ENCODE measurements at places on chromosomes 1 and 21.

GRCh38 chr1:231401478-231401877 lies 20.6 kb downstream of the EGLN1 start:
- DNase-seq = no peak

- no peak for DNase-seq
These were observed 3.3 kb downstream of the MX1 start for GRCh38 chr21:41429305-41429704.

DNA sequence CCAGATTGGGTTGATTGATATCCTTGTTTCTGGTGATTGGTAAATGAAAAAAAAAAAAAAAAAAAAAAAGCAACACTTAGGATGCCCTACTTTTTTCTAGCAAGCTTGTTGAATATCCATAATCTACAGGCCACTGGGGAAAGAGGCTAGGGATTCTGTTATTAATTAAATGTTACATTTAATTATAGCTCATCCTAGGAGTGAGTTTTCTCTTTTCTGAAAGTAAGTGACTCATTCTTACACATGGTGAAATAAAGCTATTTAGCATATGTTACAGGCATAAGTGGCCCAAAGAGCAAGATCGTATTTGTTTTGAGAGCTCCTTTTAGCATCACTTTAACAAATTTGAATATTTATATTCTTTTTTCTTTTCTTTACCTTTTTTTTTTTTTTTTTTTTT lies 94.5 kb downstream of the FNBP1L start:
- no peak for DNase-seq

DNA sequence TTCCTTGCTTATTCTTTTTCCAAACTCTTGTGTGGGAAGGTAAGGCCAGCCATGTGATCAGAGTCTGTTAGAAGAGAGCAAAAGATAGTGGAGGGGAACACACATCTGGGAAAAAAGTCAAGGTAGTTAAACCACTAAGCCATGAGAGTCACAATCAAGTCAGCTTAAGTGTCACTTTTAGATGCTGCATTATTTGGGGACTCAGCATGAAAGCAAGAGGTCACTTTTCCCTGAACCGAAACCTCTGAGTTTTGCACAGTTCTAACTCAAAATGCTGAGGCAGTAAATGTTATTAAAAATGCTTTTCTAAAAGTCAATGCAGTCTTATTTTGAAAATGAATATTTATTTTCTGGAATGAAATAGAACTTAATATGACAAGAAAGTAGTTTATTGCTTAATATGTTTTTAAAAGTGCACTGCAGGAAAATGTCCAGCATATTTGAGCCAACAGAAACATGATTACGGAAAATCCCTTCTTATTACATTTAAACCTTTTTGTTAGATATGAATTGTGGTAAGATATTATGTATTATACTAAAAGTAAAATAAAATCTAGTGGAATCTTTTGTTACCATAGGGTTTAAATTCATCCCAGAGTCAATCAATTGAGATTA lies 69.3 kb downstream of the RBM11 start:
- no peak for DNase-seq

DNA sequence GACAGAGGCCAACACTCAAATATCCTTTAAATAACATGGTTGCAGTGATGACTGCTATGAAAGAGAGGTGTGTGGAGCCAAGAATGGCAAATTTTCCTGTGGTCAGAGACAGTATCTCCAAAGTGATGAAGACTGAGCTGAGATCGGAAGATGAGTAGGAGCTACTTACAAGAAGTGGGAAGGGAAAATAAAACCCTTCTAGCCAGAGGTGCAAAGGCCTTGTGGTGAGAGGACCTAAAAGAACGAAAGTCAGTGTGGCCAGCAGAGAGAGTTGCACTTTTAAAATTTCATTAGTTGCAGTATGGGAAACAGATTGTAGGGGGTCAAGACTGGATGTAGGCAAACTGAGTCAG lies 17.8 kb downstream of the SLAMF7 start:
- no peak for DNase-seq

- DNase-seq = peak; percentile 14
These were observed 129.7 kb upstream of the RUNX1 start for GRCh38 chr21:35178827-35179226.
